ENCODE measurements at places on chromosomes 7 and 10. TPM values are rescaled to one million over a fixed set of nuclear protein-coding genes. Genes with fewer than 3 reads are reported as not detected.

Gene CPED1
- total RNA-seq, result 3.9 TPM

Gene HILPDA
- total RNA-seq, result 27.5 TPM

Gene CHST15
- 58.6 TPM for total RNA-seq

Gene SMO
- total RNA-seq, result 8.7 TPM

Gene SMNDC1
- 15.1 TPM for total RNA-seq

Gene NUDT1
- 13.7 TPM for total RNA-seq

Gene KLF14
- total RNA-seq, result not detected
